ENCODE measurements at places on chromosomes 7 and 10.

GRCh38 chr7:50332241-50333165 is 28.0 kb downstream of the IKZF1 start:
- no peak for DNase-seq

- DNase-seq, result no peak
Observed at GRCh38 chr7:97844036-97844435, 28.2 kb downstream of the ASNS start.

GRCh38 chr10:34674176-34674575 is 140.9 kb downstream of the PARD3 start:
- DNase-seq, result no peak

GRCh38 chr7:23121165-23121564 is 15.6 kb downstream of the KLHL7 start:
- no peak for DNase-seq

DNA sequence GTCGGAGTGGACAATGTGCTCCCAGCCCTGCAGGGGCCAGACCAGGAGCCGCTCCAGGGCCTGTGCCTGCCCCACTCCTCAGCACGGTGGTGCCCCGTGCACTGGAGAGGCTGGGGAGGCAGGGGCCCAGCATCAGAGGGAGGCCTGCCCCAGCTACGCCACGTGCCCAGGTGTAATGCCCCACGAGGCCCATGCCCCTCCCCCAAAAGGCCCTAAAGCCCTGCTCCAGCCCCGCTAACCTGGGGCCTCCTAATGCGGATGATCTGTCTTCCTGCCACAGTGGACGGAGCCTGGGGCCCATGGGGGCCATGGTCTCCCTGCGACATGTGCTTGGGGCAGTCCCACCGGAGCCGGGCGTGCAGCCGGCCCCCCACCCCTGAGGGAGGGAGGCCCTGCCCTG is 23.7 kb upstream of the ZNF862 start:
- no peak for DNase-seq

GRCh38 chr10:72223743-72224101 is 7.6 kb upstream of the ASCC1 start:
- no peak for DNase-seq

- no peak for DNase-seq
Observed at GRCh38 chr7:21912305-21912704, 33.4 kb downstream of the CDCA7L start.

DNA sequence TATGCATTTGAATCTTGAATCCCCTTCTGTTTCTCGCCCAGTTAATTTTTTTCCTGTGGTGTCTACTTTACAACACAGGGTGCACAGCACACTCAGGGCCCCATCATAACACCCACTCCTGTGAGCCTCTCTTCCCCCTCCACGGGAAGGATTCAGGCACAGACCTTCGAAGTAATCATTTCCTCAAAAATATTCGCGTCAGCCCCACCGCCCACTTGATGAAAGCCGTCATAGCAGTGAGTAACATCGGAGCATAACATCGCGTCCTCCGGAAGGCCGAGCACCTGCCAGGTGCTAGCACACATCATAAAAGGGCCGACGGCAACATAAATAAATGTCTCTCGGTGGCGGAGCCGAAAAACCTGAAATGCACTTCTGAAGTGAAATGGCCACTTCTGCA is 201.7 kb upstream of the ADARB2 start:
- DNase-seq, result no peak

Measured in left lobe of liver (tissue), 2 donors.